ENCODE measurements at places on chromosomes 6 and 20.

GRCh38 chr6:20542927-20543602 lies 8.8 kb downstream of the CDKAL1 start:
- DNase-seq = peak; percentile 53

- DNase-seq = no peak
Observed at GRCh38 chr20:57066126-57066900, 200.1 kb downstream of the BMP7 start.

DNA sequence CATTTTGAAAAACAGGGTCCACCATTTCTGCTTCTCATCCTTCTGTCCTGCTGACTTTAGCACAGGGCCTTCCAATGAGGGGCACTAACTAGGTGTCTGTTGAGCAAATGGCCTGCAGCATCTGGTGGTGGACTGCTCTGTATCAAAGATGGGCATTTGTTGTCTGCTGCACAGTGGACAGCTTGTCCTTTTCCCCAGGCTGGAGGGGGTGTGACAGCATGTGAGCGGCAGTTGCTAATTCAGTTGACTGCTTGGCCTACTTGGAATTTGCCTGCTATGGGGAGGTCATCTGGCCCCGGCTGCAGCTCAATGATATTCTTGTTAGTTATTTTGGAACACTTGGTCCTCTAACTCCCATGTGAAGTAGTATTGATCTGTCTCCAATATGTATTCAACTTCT lies 93.7 kb downstream of the SH3BGRL2 start:
- no peak for DNase-seq

- DNase-seq = no peak
Observed at GRCh38 chr6:20013066-20013861, 176.1 kb downstream of the ID4 start.

GRCh38 chr6:40444811-40445210 lies 142.4 kb downstream of the LRFN2 start:
- no peak for DNase-seq

DNA sequence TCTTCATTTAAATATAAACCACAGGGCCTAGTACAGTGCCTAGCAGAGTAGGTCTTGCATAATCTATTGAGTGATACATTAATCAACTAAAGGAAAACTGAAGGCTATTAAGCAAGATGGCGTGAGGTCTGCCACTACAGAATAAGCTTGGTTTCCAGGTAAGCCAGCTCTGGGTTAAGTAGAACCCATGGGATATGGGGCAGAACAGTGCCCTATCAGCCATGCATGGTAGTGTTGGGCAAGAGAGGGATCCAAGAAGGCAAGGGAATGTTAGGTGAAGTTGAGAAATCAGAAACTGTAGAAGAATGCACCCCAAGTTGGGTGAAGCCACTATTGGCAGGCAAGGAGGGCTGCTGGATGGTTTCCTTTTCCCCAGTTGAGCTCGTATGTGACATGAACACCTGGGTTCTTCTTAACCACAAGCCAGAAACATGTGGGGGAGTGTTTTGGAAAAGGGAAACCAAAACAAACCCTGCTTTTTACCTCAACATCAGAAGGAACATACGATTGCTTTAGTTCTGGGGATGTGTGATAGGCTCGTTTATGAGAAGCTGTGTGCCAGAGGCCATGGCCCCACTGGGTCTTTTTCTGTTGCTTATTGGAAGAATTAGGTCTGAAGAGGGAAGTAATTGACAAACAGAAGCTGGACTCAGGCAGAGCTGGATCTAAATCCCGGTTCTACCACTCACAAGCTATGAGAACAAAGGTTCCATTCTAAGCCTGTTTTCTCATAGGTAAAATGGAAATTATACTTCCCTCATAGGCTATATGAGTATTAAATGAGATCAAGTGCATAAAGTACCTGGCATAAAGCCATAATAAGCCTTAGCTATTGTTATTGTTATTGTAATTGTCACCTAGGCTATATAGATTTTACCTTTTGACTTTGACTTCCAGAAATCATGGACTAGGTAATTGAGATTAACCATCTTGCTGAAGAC lies 33.5 kb downstream of the NEDD9 start:
- DNase-seq = no peak

DNA sequence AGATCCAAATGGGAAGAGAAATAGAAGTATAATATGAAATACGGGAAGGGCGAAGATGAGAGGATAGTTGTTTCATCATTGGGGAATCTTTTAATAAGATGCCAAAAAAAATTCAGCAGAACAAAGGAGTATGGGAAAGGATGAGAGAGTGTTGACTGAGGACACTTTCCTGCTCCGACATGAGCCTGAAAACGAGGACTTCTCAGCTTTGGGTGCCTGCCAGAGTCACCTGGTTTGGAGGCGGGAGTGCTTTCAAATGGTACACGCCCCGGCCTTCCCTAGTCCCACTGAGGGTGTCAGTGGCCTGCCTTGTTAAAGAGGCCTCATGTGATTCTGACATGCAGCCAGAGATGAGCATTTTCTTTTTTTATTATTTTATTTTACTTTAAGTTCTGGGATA lies 250.9 kb downstream of the ANKRD60 start:
- DNase-seq = no peak

DNA sequence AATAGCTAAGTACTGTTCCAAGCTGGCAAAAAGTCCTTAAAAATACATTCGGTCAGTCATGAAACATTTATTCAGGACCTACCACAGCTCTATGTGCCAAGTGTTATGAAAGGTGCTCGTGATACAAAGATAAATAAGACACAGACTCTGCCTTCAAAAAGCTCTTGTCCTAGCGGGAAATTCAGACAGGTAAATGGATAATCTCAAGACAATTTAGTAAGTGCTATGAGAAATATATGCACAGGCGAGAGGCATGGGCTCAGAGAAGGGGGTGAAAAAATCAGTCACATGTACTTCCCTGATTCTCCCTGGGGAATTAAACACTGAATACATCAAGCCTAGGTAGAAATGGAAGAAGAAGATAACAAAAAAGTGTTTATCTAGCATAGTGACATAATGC lies 49.8 kb upstream of the HEY2 start:
- no peak for DNase-seq

DNA sequence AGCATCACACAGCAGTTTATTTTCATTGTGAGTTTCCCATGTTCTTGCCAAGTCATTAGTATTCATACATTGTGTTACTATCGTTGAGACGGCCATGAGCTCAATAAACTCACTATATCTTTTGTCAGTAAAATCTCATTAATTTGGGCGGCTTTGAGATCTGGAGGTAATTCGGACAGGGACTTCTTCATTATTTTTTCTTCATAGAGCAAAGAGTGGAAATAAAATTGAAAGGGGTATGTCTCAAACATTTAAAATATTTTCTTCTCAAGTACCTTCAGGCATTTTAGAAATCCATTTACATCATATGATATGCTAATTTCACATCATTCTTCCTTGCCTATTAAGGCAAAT lies 14.6 kb downstream of the NOX3 start:
- DNase-seq = no peak

- DNase-seq = no peak
Observed at GRCh38 chr6:160028487-160029275, 59.8 kb downstream of the IGF2R start.

GRCh38 chr6:166575205-166575604 lies 11.3 kb downstream of the RAMACL start:
- DNase-seq = no peak

DNA sequence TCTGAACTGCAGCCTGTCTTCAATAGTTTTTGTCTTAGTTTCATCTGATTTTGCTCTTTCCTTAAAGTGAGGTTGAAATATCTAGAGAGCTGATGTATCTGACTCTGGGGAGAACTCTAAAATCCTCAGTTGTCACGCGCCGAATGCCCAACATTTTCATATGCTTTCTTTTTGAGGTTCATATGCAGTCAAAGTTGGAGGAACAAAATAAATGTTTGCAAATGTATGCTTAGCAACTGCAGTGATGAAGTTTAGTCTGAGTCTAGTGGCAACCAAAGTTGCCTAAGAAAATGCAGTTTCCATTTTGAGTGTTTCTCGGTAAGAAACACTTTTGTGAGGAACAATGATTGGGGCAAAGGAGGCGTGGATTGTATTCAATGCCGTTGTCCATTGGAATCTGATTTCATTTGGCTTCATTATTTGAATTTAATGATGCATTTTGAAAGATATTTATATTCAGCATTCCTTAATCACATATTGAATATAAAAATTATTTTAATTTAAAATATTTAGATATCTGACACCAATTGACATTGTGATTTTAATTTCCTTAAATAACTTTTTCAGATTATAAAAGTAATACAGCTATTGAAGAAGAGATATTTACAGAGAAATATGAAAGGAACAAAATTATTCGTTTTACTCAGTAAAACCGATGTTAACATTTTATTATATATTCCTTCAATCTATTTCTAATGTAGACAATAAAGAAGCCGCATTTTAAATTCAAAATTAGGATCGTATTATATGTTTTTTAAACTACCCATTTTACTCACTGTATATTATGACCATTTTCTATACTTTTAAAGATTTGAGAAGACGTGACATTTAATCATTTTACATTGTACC lies 122.0 kb downstream of the PLEKHG1 start:
- DNase-seq = no peak

DNA sequence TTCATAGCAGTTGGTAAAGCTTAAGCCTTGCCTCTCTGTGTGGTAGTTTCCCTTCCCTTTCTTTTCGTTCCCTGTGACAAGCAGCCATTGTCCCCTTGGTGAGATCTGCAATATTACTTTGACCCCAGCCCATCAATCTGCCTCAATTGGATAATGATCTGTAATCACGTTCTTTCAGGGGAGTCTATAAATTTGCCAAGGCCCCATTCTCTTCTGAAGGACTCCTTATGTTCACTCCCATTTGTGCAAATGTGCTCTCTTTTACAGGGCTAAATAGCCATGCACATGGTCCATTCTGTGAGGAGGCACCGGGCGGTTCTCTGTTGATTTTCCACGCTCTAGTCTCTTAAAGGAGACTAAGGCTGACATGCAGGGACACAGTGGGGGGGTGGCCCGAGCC lies 660.4 kb upstream of the SLC35B3 start:
- peak; percentile 77 for DNase-seq

DNA sequence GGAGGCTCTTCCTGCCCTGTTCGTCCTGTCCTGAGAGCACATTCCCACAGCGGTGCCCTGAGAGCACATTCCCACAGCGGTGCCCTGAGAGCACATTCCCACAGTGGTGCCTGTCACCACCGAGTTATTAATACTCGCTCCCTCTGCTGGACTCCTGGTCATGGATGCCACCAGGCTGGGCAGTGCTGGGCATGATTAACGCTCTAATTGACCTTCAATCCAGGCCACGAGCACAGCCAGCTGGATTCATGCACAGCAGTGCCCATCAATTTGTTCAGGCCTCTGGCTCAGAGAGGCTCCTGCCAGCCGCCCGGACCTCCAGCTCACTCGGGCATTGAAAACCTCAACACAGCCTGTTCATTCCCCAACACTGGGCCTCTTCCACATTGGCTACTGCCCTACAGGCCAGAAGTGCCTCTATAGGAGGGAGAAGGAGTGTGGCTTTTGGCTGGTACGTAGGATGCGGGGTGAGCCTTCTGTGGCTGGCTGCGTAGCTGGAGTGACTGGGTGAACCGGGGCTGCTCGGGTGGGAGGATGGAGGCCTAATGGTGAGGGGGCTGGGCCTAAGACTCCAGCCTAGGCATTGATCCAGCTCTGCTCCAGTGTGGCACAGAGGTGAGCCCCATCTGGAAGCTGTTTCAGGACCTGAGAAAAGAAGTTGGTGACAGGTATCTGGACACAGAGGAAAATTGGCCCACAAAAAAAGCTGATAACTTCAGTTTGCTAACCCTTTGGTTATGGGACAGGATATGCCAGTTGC lies 9.3 kb downstream of the IP6K3 start:
- no peak for DNase-seq

DNA sequence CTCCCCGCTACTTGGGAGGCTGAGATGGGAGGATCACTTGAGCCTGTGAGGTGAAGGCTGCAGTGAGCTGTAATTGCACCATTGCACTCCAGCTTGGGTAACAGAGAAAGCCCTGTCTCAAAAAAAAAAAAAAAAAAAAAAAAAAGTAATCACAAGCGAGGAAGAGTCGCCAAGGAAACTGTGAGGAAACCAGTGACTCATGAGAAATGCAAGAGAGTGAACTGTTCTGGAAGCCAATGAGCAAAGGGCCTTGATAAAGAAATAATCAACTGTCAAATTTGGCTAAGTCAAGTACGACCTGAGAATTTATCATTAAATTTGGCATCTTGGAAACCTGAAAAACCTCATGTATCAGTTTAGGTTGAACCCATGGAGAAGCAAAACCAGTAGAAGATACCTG lies 16.1 kb upstream of the LAMP5 start:
- DNase-seq = no peak

DNA sequence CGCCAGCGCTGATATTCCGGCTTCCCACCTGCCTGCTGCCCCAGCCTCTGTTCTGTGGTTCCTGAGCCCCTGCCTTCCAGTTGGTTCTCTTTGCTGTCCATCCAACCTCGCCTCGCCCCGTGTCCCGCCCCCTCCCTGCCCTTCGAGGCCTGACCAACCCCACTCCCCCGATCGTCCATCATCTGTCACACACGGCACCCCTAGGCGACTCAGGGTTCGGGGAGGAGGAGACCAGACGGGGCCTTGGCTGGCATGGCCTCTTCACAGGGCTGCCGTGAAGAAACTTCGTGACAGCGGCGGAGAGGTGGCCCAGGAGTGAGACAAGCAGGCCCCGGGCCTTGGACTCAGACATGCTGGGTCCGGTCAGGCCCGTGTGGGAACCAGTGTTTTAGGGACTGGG lies 226.1 kb downstream of the QKI start:
- no peak for DNase-seq

DNA sequence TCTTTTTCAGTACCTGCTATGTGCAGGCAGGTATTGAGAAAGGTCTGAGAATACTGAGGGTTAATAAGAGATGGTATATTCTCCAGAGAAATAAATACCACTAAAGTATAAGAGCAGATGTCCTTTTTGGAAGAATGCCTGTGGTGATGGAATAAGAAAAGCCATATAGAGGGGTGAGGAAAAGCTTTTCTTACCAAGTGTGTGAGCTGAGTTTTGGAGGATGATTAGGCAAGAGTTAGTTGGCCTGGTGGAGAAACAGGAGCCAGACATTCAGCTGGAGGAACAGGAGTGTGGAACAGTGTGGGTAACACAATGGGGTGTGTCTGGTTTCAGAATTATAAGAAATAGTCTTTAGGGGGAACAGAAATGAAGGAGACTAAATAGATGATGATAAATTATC lies 19.9 kb downstream of the ZNF451 start:
- DNase-seq = no peak

DNA sequence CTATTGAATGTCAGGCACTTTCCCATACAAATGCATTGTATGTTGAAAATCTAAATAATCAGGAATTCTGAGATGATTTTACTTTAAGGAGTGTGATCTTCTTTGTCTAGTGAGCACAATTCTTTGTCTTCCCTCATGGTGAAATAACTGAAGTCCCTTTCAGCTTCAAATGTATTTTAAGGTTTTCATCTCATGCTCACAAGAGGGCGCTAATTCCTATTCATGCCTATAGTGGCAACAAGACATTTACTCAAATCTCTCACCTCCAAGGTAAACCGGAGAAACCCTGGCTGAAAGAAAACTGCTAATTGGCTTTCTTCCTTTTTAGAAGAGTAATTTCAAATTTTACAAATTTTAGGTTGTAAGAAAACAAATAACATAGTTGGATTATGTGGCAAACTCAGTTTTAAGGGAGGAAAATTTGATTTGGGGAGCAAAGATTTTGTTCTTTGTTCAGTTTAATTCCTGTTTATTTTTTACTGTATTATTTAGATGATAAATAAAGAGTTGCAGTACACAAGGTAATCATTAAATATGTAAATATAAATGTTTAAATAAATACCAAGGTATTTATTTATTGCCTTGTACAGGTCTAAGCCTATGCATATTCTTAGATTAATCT lies 69.1 kb downstream of the SLC35F1 start:
- peak; percentile 68 for DNase-seq

- DNase-seq = peak; percentile 91
Observed at GRCh38 chr6:23180504-23181293, 611.3 kb downstream of the HDGFL1 start.

- peak; percentile 54 for DNase-seq
Observed at GRCh38 chr20:62066339-62066982, 780 bp upstream of the TAF4 start.

Data from NCI-H2081 (cell line).